SK-MEL-5 (cell line): ENCODE measurements at places on chromosomes 5 and 9.

- no peak for DNase-seq
Measured at GRCh38 chr5:76468635-76469425, 65.7 kb downstream of the IQGAP2 start.

DNA sequence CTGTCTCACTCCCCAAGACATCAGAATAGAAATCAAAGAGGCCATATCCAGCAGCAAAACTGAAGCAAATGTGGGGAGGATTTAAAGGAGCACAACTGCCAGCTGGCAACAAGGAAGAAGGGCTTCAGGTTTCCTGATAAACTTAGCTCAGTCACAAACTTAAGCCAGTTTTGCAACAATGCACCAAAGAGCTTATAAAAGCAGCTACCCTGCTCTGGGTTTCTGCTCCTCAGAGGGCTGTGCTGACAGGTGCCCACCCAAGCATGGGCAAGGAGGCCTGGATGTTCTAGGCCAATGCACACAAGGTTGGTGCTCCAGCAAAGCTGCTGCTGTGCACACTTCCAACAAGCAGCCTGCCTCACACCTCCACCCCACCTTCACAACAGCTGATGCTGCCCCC lies 132.9 kb downstream of the SIL1 start:
- DNase-seq = no peak

DNA sequence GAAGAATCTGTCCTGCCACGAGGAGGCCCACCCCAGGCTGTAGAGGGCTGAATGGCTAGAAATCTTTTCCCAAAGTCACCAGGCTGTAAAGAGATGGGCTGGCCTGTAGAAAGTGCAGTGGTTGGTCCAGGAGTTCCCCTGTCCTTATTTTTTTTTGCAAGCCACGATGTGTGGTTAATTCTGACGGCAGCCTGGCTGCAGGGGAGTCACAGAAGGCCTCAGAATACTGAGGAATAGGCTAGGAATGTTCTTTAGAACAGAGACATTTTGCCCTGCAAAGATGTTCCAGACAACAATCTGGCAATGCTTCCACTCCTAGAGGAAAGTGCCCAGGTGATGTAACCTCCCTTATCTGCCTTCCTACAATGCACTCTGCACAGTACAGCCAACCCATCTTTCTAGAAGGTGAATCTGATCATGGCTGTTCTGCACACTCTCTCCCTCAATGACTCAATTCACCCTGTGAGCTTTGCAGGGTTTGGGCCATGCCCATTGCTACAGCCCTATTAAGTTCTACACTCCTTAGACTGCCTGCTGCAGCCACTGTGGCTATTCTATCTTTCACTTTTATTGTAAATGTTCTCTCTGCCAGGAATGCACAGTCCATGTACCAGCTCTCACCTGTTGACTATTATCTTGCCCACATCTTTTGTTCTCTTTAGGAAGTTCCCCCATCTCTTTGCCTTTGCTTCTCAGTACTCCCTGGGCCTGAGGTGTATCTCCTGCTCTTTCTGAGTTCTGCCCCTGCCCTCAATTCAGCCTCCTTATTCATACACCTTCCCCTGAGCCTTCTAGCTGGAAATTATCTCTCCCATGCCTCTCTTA lies 377.8 kb upstream of the CLINT1 start:
- no peak for DNase-seq

DNA sequence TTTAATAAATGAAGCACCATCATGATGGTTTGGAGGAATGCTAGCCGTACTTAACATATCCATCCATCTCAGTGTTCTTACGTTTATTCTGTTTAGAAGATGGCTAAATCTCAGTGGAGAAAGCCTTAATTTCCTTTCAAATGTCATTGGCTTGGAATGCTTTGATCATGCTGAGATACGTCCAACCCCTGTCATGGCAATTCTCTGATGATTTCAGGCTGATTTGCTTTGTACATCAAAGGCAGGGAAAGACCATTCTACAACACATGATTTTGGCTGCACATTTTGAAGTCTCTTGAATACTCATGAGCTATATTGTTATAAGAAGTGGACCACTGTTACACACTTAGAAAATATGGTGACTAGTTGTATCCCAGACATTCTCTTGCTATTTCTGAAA lies 1048.4 kb downstream of the MAT2B start:
- DNase-seq = no peak

DNA sequence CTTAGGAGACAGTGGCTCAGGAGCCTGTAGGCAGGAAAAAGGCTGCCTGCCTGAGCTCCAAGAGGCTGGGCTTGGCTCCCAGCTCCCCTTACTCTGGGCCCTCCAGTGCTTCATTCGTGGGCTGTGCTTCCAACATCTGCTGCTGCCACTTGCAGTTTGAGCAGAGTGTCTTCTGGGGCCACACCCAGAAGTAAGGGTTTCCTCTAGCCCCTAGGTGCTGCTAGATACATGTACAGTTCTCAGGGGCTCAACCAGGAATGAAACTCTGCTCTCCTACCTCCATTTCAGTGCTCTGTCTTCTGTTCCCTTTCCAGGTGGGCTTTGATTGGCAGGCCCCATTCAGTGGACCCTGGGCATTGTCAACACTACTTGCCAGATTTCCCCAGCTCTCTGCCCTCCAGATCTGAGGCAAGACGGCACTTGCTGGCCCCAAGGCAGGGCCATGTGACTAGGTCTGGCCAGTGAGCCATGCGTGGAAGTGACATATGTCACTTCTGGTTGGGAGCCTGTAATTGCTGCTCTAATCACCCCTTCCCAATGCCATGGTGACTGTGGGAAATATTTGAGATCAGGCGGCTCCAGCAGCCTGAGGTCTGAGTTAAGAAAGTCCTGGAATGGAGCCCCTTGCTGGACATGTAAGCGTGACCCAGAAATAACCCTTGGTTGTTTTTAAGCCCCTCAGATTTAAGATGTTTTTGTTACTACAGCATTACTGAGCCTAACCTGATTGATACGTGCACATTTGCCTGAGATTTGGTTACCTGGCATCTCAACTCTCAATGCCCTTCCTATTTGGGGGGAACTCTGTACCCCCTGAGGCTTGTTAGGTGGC lies 9.4 kb upstream of the BOD1 start:
- no peak for DNase-seq

- no peak for DNase-seq
Measured at GRCh38 chr9:78196258-78196657, 39.6 kb upstream of the CEP78 start.

DNA sequence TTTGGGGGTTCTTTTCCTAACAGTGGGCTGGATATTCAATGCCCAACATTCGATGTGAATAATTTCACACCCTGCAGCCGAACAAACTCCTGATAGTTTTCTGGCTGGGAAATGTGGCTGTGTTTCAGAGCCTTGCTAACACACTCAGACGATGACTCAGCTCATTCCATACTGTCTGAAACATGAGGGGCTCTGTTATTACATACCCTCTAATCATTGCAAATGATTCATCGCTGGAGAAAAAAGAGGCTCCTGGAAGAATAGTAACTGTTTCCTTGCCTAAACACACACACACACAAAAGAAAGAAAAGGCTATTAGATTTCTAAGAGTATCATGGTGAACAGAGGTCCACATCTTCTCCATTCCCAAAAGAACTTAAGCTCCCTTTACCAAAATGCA lies 75.8 kb downstream of the OXCT1 start:
- DNase-seq = peak; percentile 20

- DNase-seq = no peak
Measured at GRCh38 chr5:123611406-123611709, 99.4 kb downstream of the CSNK1G3 start.

DNA sequence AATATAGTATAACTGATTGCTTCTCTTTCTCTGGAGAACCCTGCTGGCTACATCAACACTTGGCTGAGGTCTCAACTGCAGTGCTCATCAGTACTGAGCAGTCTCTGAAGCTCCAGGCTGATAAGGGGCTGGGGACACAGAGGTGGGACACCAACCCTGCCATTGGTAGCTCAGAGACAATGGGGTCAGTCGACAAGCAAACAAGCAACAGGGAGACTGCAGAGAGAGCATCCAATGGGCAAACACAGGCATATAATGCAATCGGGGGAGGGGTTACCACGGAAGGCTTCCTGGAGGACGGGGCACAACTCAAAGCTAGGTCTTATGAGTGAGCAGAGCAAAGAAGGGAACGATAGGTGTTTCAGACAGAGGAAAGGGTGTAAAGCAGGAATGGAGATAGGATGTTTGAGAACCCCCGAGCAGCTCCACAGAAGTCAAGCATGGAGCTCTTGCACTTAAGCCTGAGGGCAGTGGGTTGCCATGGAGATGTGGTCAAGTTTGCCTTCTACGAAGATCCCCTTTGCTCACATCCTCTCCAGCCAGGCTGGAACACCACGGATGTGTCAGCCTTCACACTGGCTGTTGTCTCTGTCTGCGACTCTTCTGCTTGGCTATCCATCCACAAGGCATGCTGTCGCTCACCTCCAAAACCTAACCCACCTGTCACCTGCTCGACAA lies 21.5 kb upstream of the AKNA start:
- peak; percentile 54 for DNase-seq

DNA sequence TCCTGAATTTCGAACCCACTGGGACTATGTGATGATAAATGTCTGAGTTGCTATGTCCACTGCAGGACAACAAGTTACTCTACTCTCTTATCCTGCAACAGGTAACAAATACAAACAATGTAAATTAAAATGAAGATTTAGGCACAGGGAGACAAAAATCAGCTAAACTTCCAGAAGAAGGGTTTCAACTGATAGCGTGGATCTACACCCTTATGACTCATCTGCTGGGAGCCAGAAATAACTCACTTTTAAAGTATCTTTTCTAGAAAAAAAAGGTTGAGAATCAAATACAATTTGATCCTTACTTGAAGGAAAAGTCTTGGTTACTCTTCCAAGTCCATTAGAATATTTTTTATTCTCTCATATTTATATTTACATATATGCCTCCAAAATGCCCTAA lies 21.4 kb downstream of the PJA2 start:
- DNase-seq = no peak

DNA sequence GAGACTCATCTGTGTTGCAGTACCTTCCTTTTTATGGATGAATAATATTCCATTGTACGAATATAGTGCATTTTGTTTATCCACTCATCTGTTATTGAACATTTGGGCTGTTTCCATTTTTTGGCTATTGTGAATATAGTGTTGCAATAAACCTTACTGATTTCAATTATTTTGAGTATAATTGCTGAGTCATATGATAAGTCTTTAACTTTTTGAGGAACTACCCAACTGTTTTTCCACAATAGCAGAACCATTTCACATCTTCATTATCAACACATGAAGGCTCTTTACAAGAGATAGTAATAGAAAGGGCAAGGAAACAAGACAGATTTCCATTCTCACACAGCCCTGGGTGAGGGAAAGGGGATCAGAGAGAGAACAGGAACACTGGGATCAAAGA lies 329.2 kb downstream of the RAB3C start:
- DNase-seq = no peak

- no peak for DNase-seq
Measured at GRCh38 chr9:34272101-34272541, 56.9 kb downstream of the KIF24 start.

DNA sequence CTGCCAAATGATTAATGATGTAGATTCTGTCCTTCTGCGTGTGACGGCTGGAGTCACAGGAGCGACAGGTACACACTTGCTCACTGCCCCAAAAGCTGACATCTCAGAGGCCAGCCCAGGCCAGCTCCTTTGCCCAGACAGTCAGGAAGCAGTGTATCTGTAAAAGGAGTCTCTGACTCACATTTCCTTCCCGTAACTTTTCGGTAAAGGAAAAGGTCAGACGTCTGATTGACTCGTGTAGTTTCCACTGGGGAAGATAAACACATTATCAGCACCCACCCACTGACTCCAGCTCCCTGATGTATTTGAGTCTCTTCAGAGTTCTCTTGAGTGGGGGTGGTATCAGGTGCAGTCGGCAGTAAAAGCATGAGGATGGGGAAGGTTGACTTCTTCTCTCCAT lies 64.4 kb upstream of the WWC1 start:
- no peak for DNase-seq

DNA sequence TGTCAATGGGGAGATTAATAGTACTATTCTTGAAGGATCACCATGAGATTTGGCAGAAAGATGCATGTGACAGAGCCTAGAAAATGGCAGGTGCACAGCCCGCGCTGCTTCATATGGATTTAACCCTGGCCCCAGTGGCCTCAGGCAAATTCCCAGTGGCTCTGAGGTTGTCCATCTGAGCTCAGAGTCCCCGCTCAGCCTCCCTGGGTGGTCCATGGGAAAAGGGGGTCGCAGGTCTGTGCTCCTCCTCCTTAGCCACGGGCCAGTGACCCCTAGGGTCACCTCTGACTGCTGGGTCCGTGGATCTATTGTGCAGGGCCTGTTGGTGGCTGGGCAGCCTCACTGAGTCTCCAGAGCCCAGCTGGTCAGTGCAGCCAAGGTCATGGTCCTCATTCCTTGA lies 93.3 kb upstream of the BOD1 start:
- no peak for DNase-seq

GRCh38 chr9:98807814-98808195 lies 335 bp downstream of the GALNT12 start:
- DNase-seq = no peak

DNA sequence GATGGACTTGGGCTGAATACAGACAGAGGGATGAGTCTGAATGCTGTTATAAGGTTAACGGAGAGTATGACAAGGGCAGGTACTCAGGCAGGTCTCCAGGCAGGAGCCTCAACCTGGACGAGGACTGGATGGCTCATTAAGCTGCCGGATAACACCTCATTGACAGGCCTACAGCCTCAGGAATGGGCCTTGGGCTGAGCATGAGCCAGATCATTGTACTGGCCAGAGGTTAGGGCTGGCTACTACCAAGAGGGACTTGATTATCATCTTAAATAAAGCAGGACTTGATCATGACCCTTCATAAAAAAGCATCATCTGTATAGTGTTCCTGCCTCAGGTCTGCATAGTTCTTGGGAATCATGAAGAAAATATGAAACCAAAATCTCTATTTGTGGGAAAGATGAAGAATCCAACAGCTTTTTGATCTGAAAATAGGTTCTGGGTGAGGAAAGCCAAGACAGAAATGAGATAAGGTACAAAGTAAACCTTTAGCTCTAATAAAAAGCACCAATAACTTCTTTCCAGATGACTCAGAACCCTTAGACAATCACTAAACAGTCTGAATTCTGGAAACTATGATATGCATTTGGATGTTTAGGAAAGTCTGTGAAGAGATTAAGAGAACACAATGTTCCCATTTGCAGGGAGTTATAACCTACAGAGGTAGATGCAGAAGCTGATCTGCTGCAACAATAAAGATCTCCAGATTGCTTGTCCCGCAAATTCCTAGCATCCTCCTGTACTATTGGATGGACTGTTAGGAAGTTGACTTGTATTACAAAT lies 343.1 kb downstream of the CTNND2 start:
- DNase-seq = no peak

- DNase-seq = no peak
Measured at GRCh38 chr9:127036437-127036836, 86.0 kb downstream of the ANGPTL2 start.
